Activated CD8-positive, alpha-beta memory T cell treated with anti-CD3 and anti-CD28 coated beads for 4 hours (primary cell): ENCODE measurements at places on chromosomes 16 and 17.

DNA sequence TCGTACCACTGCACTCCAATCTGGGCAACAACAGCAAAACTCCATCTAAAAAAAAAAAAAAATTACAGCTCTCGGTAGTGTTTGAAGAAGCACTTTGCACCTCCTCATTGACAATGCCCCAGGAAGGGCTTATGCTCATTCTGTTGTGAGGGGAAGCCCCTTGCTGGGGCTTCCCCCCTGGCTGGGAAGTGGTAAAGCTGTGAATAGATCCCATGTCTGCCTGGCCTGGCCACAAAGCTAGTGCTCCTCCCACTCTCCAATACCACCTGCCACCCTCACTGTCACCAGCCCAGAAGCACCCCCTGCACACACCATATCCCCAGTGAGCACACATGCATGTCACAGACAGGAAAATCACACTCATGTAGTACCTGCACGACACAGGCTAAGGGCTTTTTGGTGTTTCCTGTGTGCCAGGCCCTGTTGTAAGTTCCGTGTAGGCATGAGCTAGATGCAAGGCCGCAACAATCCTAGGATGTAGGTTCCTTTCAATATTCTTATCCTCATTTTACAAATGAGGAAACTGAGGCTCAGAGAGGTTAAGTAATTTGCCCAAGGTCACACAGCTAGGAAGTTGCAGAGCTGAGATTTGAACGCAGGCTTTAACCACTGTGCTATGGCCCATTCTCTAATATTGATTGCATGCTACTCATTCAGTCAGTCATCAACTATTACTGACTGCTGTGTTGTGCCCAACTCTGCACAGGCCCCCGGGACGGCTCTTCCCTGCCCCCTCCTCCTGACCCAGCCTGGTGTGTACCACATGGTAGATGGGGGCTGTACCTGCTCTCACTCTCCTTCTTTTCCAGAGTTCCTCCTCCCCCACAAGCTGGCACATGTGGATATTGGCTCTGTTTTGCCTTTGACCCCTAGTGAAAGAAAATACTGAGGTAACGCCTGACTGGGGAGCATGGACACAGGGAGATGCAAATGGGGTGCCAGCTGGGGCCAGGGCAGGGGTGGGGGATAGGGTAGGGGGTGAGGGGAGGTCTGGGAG, 11.9 kb upstream of the COL1A1 start:
- no peak for DNase-seq

DNA sequence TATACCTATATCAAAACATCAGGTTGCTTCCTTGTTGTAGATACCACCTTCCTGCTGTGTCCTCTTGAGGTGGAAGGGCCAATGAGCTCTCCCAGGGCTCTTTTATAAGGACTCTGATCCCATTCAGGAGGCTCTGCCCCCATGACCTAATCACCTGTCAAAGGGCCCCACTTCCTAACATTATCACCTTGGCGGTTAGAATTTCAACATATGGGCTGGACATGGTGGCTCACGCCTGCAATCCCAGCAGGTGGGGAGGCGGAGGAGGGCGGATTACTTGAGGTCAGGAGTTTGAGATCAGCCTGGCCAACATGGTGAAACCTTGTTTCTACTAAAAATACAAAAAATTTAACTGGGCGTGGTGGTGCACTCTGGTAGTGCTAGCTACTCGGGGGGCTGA, 86.4 kb downstream of the HAPSTR1 start:
- no peak for DNase-seq

DNA sequence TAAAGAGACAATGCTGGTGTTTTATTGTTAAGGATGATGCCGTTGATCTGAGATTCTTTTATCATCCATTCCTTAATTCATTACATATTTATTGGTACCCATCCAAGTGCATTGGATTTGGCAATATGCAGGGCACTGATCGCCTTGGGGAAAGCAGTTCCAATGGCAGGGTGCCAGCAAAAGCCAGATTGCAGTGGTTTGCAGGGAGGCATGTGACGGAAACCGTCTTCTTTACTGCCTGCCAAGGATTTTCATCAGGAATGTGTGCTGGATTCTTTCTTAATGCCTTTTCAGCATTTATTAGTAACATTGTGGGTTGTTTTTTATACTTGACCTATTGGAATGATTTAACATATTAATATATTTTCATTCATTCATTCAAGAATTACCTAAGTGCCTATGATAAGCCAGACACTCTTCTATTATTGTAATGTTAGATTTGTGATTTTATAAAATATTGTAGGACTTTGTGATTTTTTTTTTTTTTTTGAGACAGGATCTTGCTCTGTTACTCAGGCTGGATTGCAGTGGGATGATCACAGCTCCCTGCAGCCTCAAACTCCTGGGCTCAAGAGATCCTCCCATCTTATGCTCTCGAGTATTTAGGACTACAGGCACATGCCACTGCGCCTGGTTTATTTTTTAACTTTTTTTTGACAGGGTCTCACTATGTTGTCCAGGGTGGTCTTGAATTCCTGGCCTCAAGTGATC, 93.4 kb upstream of the TNRC6A start:
- no peak for DNase-seq

GRCh38 chr16:49463529-49463928, 89.9 kb downstream of the C16orf78 start:
- peak; percentile 17 for DNase-seq

DNA sequence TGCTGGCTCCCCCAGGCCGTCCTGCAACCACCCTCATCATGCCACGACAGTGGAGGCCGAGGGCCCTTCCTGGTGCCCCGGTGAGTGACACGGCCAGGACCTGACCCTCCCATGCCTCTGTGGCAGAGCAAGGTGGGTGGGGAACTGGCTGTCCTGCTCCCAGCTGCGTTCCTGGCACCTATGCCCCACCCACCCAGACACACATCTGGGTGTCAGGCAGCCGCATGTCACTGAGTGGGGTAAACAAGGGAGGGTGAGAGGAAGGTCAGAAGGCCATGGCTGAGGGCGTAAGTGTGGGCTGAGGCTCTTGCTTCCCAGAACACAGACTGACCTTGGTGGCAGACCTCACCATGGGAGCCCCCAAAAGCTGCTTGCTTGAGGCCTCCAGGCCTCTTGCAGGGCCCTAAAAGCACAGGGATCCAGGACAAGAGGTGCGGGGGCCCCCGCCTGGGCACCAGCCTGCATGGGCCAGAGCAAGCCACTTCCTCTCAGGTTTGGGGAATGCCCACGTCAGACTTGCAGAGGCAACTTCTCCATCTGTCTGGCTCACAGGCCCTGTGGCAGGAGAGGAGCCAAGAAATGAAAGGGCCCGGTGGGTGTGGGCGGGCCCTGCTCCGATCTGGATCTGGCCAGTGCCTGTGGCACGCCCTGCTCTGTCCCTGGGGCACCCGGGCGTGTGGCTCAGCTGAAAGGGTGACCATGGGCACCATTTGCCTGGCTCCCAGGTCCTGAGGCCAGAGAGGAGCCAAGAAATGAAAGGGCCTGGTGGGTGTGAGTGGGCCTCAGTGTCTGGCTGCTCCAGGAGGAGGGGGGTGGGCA, 3.9 kb upstream of the CCDC57 start:
- no peak for DNase-seq

- DNase-seq, result no peak
Measured at GRCh38 chr17:72439893-72440502, 319.2 kb downstream of the SOX9 start.

DNA sequence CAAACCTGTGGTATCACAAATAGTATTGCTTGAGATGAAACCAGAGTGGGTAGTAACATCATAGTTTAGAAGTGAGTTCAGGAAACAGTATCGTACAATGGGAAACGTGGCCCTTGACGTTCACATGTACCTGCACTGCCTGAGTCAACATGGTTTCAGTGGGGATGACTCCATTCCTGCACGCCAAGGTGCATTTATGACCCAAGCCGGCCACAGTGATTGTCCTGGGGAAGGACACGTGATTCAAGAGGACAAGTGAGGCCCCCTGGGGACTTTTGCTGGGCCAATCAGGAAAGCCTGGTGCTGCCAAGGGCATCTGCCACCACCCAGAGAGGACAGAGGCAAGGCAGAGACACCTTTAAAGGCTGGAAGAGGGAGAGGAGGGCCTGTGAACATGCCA, 119.2 kb downstream of the AXIN2 start:
- DNase-seq, result no peak

DNA sequence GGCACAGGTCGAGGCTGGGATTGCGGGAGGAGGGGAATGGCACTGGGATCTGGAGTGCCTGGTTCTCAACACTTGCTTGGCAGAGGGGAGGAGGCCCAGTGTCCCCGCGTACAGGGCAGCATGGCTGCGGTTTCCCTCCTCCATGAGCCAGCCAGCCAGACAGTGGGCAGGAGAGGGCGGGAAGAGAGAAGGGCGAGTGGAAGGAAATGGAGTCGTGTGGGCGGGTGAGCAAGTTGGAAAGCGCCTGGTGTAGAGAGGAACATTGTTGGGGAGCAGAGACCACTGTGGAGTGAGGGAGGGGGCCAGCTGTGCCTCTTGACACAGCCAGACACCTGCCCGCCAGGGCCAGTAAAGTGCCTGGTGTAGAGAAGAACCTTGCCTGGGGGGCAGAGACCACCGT, 130.5 kb downstream of the OR1D5 start:
- no peak for DNase-seq

- no peak for DNase-seq
Measured at GRCh38 chr17:42778570-42778969, 1.8 kb upstream of the WNK4 start.

DNA sequence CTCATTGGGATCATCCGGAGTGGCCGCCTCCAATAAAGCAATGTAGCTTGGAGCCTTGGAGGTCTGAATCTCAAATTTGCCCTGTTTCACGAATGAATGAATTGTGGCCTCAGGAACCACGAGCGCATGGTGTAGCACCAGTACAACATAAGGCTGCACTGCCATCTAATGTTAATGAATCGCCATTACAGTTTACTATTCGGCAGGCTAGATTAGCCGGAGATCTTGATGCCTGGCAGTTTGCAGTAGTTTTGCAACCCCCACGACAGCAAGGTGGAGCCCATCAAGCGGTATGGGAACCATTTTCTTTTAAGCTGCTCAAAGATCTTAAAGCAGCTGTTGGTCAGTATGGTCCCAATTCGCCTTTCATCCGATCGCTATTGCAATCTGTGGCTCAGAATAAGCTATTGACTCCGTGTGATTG, 18.8 kb downstream of the ALOX15B start:
- no peak for DNase-seq

GRCh38 chr17:32757963-32758362, 119.0 kb downstream of the MYO1D start:
- no peak for DNase-seq

DNA sequence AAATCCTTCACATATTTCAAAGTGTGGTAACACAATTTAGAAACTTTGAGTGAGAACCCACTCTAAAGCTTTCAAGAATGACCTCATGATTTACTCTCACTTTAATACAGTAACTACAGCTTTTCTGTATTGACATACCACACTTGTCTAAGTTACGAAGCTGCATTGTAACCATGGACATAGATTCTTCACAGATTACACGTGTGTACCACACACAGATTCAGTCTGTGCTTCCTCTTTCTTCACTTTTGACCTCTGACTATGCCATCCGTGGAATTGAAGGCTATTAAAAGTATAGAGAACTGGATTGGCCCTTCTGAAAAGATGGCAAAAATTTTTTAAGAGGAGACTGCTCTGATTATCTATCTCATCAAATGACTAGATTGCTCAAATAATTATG, 172.7 kb downstream of the TANC2 start:
- DNase-seq, result no peak

- no peak for DNase-seq
Measured at GRCh38 chr16:5841974-5842373, 744.4 kb upstream of the EEF2KMT start.

GRCh38 chr16:83100679-83101078, 473.9 kb downstream of the CDH13 start:
- DNase-seq, result no peak

- no peak for DNase-seq
Measured at GRCh38 chr16:75035410-75035968, 36.7 kb downstream of the ZNRF1 start.

GRCh38 chr17:56262803-56263202, 109.5 kb downstream of the ANKFN1 start:
- DNase-seq, result no peak

GRCh38 chr17:33120103-33120502, 128.5 kb downstream of the SPACA3 start:
- DNase-seq, result no peak

DNA sequence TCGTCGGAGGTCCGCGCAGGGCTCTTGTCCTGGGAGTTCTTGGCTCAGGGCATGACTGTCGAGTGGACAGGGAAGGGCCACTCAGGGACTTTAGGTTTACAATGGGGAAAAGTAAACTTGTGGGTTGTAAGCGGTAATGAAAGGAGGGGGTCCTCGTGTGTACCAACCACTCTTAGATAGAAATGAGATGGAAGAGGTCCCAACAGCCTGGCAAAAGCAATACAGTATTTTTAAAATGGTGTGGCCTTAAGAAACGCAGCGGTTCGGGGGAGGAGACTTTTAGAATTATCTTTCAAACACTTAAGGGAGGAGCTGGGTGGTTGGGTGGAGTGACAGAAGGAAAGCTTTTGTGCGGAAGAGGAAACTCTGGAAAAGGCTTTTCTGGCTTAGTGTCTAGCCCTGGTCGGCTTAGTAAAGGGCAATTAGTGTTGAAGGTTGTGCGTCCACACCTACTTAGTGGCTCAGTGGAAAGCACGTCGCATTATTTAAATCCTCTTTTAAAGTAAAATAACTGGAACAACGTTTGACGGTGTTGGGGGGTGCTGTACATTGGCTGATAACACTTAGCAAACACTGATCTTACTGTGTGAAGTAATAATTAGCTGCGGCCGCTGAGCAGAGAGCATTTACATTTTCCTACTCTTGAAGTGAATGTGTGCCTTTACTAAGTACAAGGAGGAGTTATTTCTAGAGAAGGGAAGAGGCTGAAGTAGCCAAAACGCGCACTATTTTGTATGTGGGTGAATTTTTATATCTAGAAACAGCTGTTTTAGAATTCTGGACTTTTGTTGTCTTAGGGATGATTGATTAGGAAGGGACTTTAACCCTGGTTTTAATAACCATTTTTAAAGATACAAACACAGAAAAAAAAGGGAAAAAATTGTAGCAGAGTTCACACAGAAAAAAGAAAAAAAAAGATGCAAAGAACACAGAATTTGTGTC, 1.0 kb downstream of the WSB1 start:
- no peak for DNase-seq

DNA sequence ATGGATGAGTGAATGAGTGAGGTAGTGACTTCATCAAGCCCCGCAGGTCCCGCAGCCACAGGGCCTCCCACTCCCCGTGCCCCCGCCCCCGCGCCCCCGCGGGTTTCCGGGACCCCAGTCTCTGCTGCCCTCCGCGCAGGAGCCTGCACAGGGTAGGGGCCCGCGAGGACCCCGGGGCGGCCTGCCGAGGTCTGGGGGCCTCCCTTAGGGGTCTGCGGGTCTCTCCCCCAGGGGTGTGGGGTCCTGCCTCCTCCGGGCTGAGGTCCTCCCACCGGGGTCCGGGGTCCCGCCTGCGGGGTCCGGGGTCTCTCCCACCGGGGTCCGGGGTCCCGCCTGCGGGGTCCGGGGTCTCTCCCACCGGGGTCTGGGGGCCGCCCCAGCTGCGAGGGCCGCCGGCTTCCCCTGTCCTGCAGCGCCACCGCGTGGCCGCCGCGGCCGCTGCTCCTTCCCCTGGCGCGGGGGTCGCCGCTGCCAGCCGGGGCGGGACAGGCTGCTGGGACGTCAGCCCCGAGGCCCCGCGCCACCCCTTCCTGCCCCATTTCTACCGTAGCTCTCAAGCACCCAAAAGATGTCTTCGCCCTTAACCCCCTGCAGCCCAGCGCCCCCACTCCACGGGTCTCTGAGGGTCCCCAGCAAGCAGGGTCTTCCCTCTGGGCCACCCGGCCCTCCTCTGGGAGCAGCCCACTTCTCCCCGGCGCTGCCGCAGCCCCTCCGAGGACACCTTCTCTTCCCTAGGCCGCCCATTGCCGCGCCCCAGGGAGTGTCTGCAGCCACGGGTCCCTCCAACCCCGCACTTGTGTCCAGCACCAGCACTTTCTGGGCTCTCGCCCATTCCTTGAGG, 10.4 kb upstream of the CHMP6 start:
- no peak for DNase-seq
